Stimulated activated CD8-positive, alpha-beta memory T cell treated with anti-CD3 and anti-CD28 coated beads, Interleukin-7, amount 100 ng/mL, for 4 hours (primary cell): ENCODE measurements at places on chromosomes 4 and X.

DNA sequence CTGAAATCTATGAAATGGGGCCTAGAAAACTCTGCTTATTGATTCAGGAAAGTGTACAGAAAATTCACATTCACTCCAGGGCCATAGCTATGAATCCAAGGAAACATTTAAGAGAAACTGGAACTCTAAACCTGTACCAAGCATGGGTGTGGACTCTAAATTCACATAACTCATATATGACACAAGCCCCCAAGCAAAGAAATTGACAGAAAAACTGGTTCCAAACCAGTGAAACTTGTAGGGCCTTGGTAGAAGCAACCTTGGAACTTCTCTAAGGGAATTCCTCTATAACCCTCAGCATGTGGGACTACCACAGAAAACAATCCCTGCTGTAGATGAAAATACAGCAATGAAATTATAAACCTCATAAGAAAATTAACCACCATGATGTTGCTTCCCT, 106.6 kb upstream of the NRK start:
- DNase-seq, result no peak

DNA sequence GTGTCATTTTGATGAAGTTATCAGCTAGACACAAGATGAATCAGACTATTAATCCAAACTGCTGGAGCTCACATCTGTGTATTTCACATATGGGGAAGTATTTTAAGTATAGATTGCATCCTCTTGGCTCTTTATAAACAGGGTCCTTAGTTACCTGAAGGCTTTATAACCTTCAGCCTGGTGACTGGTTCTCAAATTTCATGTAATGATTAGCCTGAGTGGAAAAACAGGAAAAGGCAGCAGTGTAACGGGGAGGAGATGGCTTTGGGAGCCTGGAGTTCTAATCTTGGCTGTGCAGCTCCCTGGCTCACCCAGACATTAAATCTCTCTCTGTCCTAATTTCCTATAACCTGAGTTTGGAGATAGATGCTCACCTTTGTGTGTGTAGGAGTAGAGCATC, 103.8 kb upstream of the HPF1 start:
- no peak for DNase-seq

DNA sequence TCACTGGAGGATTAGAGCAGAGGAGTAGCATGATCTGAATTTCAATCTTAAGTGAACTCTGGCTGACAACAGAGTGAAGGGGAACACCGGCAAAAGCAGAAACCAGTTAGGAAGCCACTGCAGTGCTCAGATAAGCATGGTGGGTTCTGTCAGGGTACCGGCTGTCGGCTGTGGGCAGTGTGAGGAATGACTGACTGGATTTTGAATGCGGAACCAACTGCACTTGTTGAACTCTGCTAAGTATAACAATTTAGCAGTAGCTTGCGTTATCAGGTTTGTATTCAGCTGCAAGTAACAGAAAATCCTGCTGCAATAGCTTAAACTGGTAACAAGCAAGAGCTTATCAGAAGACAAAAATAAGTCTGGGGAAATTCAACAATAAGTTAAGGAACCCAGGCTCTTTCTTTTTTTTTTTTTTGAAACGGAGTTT, 5.2 kb downstream of the HTT start:
- DNase-seq, result no peak

- no peak for DNase-seq
Observed at GRCh38 chr4:59122626-59123025, 2012.4 kb upstream of the IGFBP7 start.

- DNase-seq, result no peak
Observed at GRCh38 chrX:147476008-147476407, 435.7 kb upstream of the FMR1 start.

DNA sequence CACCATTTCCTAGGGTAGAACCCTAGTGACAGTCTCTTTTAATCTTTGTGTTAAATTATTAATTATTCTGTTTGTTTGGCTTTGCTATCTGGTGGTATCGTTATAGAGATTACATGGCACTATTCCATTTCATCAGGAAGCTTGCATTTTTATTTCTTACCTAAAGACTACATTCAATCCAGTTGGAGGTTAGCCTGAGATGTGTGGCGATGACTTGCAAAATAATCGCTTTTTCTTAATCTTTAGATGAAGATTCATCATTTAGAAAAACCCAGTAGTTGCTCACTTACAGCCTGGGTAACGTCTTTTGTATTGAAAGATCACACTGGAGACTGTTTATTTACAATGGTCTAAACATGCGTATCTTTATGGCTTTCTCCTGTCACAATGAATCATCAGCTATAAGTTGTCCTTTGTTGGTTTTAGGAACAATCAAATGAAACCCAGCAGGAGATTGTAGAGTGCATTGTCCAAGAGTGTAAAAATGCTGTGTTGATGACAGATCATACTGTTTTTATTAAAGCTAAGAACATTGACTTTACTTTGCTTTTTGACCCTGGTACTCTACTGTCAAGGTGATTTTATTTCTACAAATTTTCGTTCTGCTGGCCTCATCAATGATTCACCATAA, 281.7 kb upstream of the PITX2 start:
- DNase-seq, result no peak

GRCh38 chrX:128884430-128884829, 638.9 kb downstream of the SMARCA1 start:
- no peak for DNase-seq
